ENCODE measurements at places on chromosomes 2 and 18.

DNA sequence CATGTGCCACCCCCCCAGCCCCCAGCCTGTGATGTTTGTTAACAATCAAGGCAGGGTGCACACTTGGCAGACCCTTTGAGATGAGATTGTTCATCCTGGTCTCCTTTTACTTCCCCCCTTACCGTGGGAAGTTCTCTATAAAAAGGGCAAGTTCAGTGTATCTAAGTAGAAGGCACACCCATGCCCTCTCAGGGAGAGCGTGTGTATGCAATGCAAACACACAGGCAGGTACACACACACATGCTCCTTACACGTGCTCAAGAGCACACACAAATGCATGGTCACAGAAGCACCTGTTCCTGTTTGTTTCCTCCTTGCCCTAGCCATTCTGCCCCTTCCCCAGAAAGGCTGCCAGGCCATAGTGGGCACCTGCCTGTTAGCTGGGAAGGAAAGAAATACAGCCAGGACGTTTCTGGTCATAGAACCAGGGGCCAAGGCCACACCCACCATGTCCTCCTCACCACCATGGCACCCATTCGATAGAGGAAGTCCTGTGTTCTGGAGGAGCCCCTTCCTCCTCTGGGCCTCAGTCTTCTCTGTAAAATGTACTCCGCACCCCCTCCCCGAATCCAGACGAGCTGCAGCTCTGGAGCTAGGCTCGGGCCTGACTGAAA is 3.1 kb downstream of the ATOH8 start:
- no peak for DNase-seq

DNA sequence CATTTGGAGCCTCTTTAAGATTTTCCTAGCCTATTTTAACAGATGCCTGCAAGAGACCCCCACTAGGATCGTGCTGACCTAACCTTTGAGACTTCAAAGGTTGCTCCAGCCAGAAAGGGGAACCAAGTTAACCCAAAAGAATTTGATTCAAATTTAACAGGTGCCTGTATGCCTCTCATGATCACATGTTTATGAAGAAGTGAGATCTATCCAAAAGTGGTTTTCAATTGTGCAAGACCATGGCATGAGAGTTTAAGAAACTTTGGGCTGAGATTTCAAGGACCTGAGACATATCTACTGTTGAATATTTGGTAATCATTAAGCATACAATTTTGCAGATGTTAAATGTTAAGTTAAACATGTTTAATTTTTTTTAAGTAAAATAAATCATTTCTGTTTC is 1.3 kb upstream of the RSAD2 start:
- DNase-seq, result no peak

DNA sequence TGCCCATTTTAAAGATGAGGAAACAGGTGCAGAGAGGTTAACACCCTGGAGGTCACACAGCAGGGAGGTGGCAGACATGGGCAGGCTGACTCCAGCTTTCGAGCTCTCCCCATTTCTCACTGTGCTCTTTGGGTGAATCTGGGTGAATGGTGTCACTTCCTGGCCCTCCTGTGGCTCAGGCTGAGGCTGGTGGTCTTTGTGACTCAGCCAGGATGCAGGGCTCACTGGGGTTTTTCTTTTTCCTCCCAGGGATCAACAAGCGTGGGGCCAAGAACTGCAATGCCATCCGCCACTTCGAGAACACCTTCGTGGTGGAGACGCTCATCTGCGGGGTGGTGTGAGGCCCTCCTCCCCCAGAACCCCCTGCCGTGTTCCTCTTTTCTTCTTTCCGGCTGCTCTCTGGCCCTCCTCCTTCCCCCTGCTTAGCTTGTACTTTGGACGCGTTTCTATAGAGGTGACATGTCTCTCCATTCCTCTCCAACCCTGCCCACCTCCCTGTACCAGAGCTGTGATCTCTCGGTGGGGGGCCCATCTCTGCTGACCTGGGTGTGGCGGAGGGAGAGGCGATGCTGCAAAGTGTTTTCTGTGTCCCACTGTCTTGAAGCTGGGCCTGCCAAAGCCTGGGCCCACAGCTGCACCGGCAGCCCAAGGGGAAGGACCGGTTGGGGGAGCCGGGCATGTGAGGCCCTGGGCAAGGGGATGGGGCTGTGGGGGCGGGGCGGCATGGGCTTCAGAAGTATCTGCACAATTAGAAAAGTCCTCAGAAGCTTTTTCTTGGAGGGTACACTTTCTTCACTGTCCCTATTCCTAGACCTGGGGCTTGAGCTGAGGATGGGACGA is 13.2 kb downstream of the ITM2C start:
- no peak for DNase-seq

GRCh38 chr2:173568054-173568453 is 213.4 kb downstream of the CDCA7 start:
- DNase-seq, result no peak

DNA sequence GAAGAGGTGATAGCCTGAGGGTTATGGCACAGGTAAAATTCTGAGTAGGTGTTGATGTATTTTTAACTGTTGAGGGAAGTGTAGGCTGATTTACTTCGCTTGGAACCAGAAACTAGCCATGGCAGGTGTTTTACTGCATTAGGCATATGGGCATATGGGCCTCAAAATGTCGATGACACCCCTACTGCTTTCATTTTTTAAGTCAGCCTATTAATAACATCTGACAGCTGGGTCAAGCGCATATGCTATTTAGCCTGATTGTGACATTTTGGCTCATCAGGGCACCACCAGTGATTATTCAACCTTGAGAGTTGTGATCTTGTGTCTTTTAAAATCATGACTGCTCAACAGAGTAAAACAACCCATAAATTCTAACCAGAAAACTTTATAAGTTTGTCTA is 1396.9 kb upstream of the NXPH2 start:
- no peak for DNase-seq

GRCh38 chr18:54835944-54836343 is 7.7 kb downstream of the RAB27B start:
- DNase-seq, result no peak

DNA sequence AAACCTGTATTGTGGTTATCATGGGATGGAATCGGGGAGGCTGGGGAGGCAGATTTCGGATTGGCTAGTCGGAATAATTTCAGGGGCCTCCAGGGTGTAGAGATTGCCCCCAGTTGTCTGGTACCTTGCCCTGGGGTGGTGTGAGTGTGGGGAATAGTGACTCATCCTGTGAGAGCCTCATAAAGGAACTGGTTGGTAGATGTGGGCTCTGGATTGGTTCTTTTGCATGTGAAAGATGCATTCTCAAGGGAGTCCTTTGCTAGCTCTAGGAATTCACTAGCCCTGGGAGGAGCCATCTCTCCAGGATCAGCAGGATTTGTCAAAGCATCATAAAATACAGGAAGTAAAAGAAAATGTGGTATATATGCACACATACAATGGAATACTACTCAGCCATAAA is 331.6 kb downstream of the SETBP1 start:
- DNase-seq, result no peak

DNA sequence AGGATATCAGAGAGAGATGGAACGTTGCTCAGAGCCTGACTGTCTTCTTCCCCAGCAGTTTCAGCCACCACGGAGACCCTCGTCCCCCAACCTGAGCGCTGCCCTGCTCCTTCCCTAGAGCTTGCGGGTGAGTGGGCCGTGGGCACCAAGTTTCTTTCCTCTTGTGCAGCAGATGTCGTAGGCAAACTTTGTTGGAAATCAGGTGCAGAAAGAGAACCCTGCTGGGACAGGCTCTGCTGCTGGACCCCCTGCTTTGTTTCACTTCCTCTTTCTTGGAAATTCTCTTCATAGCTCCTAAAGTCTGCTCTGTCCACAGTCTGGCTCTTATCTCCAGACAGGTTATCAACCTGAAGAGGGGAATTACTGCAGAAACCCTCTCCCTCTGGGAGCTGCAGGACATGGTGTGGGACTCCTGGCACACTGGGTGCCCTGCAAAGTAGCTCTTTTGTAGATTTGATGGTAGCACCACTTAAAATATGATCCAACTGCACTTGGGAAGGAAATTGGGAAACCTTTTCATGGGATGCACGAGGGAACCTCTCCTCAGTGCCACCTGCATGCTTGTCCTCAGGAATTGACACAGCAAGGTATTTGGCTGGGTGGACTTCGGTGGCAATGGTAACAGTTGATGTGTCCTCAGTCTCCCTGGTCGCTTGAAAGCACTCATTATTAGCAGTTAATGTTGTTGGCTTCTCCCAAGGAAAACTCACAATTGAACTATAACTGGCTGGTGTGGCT is 92.2 kb downstream of the ALPK2 start:
- DNase-seq, result no peak

- no peak for DNase-seq
Measured at GRCh38 chr2:238763471-238763995, 84.4 kb upstream of the TWIST2 start.

- DNase-seq, result no peak
Measured at GRCh38 chr2:15159751-15160177, 401.4 kb downstream of the NBAS start.

- no peak for DNase-seq
Measured at GRCh38 chr2:73946666-73947065, 20.0 kb downstream of the DGUOK start.

DNA sequence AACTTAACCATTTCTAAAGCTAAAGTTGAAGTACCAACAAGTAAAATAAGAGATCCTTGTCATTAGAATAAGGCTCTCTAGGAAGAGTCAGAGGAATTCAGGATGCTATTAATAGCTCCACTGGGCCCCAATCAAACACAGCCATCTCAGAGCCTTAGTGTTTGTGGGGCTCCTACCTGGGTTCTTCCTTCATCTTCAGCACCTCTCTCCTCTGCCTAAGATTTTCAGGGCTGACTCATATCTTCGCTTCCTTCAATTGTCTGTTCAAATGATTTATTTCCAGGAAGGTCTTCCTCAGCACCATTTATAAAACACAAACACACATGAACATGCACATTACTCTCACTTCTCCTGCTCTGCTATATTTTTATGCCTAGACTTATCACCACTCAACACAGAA is 119.5 kb downstream of the COL6A3 start:
- no peak for DNase-seq

DNA sequence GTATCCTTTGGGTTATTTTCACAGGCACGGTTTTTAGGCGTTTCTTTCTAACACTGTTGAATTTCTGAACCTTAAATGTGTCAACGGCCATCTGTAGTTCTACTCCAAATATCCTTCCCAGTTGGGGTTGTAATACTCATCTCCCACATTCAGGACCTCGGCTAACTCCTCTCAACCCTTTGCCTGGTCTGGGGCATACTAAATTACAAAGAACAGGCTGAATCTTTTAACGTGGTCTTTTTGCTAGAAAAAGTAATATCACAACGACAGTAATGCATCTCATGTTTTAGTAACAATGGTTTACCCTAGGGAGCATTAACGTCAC is 2.1 kb downstream of the RPRM start:
- DNase-seq, result no peak

- no peak for DNase-seq
Measured at GRCh38 chr2:47007223-47007825, 91.7 kb upstream of the MCFD2 start.

DNA sequence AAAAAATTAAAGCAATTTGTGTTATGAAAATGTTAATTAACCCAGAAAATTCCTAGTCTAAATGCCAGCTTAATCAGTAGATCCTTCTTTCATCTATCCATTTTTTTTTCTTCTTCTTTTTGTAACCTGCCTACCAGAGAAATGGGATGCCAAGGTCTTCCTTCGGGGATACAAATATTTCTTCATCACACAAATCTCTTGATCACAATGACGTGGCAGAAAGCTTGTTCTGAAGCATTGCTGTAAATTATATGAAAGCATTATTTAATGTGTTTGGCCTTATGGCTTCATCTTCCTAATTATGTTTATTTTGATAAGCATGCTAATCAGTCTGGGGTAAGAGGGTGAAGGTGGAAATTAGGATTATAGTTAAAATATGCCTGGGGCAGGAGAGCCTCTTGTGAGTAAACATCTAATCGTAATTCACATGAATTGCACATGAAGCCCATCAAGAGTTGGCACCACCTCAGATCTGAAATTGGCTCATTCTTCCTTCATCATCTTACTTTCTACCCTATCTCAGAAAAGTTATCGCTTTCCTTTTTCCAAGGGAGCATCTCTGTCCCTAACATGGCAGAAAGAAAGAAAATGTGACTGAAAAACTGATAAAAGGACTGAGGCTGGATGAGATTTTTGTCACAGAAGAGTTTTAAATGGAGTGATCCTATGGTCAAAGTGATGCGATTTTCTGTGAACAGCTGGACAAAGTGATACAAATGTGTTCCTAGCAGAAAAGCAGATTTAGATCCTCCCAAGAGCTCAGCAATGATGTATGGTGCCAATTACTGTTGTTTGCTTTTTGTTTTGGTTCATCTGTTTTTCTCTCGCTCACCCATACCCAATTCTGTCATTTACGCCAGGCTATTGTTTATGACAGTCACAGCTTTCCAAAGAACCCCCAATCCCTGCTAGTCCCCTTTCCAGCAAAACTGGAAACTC is 76.9 kb upstream of the PMAIP1 start:
- DNase-seq, result no peak

DNA sequence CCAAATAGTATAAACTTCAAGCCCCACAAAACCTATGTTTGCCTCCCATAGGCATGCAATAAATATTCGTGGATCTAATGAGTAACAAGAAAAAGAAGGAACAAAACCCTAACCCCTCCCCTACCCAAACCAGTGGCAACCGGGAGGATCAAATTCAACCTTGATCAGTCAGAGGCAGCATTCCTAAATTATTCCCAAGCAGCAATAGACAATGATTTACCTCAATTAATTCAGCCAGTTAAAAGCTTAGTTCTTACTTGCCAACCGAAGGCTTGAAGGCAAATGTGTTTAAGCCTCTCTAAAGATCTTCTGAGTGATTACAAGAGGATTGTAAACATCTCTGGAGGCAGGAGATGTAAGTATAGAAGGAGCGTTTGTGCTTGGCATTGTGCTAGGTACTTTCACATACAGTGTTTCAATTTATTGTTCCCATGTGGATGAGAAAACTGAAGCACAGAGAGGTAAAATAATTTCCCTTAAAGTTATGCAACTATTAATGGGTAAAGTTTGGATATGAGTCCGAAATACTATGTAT is 197.7 kb downstream of the MTX2 start:
- DNase-seq, result no peak

- DNase-seq, result no peak
Measured at GRCh38 chr18:32237049-32237448, 47.2 kb downstream of the MEP1B start.

DNA sequence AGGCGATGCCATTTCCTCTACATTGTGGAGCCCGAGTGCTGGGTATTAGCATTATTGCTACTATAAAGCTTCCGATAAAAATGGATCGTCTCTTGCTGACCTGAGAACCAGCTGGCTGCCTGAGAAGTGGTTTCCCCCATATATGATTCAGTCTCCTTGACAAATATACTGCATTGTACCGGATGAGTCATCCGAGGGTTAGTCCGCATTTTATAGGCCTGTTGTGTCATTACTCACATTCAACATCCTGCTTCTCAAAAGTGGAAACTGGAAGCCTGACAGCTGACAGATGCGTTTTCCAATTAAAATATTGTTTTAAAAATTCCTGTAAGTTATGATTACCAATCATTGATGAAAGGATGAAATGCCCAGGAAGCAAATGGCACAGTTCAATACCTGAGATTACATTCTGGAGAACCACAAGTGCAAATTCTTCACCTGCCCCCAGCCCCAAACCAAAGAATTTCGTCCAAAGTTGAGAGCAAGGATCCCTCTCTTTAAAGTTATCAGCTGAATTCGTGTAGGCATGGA is 65.7 kb downstream of the SPRED2 start:
- no peak for DNase-seq

- DNase-seq, result no peak
Measured at GRCh38 chr2:183892315-183892941, 705.9 kb upstream of the ZNF804A start.
